Vein endothelial cell (primary cell): ENCODE measurements at places on chromosomes 5 and 9. TPM values are rescaled to one million over a fixed set of nuclear protein-coding genes. Genes with fewer than 3 reads are reported as not detected.

The TICAM2 gene
- total RNA-seq: 0.65 and 1.4 TPM in 2 replicates

The CCL28 gene
- total RNA-seq: 2.3 and 2.7 TPM in 2 replicates

The AKNA gene
- 5.2 and 10.3 TPM in 2 replicates for total RNA-seq

The PCDHGB1 gene
- total RNA-seq: 0.96 and 2.3 TPM in 2 replicates

The ENG gene
- total RNA-seq: 209 and 301 TPM in 2 replicates

The SPINK1 gene
- total RNA-seq: not detected in 2 replicates

The SH2D3C gene
- total RNA-seq: 71.9 and 85.9 TPM in 2 replicates

The SLC36A2 gene
- total RNA-seq: not detected in 2 replicates

The PRR16 gene
- 0.48 TPM in 1 of 2 replicates, not detected in the other for total RNA-seq

The TAS2R1 gene
- not detected in 2 replicates for total RNA-seq

The PTGES gene
- total RNA-seq: 0.10 and 0.33 TPM in 2 replicates

The GNAQ gene
- total RNA-seq: 54.2 and 74.9 TPM in 2 replicates

The ANKDD1B gene
- 0.33 and 0.86 TPM in 2 replicates for total RNA-seq

The MYOZ3 gene
- under 0.01 and 1.1 TPM in 2 replicates for total RNA-seq

The TRPM3 gene
- total RNA-seq: under 0.01 and 0.48 TPM in 2 replicates

The PCDHB15 gene
- total RNA-seq: 0.98 and 1.1 TPM in 2 replicates

The STOML2 gene
- 170 and 194 TPM in 2 replicates for total RNA-seq

The CERT1 gene
- total RNA-seq: 24.5 and 34.4 TPM in 2 replicates

The PFDN1 gene
- total RNA-seq: 137 and 155 TPM in 2 replicates

The SLC1A3 gene
- total RNA-seq: not detected in 2 replicates

The IL13 gene
- not detected in 2 replicates for total RNA-seq

The CCNI2 gene
- total RNA-seq: under 0.01 TPM in 1 of 2 replicates, not detected in the other

The ZNF462 gene
- total RNA-seq: 17.4 and 18.0 TPM in 2 replicates

The ERGIC1 gene
- total RNA-seq: 139 and 148 TPM in 2 replicates

The WNK2 gene
- not detected in 2 replicates for total RNA-seq

The IL4 gene
- not detected in 2 replicates for total RNA-seq

The HACD4 gene
- 0.19 and 0.98 TPM in 2 replicates for total RNA-seq

The ARAP3 gene
- 45.8 and 84.3 TPM in 2 replicates for total RNA-seq

The CD72 gene
- total RNA-seq: not detected in 2 replicates

The CDC20B gene
- under 0.01 and 0.19 TPM in 2 replicates for total RNA-seq

The NIM1K gene
- not detected in 2 replicates for total RNA-seq

The PCDHGA2 gene
- total RNA-seq: 1.6 and 2.9 TPM in 2 replicates

The OR1J1 gene
- not detected in 2 replicates for total RNA-seq

The C1QTNF3 gene
- total RNA-seq: 0.65 and 2.1 TPM in 2 replicates

The BHMT gene
- total RNA-seq: not detected in 2 replicates

The LECT2 gene
- not detected in 2 replicates for total RNA-seq

The CORO2A gene
- 0.48 and 0.65 TPM in 2 replicates for total RNA-seq

The PDLIM4 gene
- total RNA-seq: 47.4 and 56.8 TPM in 2 replicates
